ENCODE measurements at places on chromosomes 16 and 17.

GRCh38 chr16:64074706-64075105 is 1047.2 kb downstream of the CDH11 start:
- DNase-seq = no peak

GRCh38 chr17:42337442-42337841 is 49.1 kb downstream of the STAT5A start:
- DNase-seq = no peak

DNA sequence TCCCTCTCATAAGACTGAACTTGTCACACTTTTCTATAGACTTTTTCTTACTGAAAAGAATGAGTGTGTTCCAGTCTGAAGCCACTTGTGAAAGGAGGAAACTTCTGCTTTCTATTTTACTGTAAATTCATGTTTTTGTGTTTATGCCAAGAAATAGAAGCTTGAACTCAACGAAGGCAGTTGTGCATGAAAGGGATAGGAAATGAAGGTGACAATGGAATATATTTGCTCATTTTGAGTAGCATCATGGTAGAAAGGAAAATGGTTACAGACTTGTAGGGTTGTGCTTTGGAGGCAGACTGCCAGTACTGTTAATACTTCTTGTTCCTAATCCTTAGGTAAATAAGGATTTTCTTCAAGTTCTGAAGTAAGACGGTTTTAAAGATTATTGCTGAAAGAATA is 8.1 kb downstream of the CLTC start:
- DNase-seq = no peak

GRCh38 chr16:30982548-30983288 is 2.3 kb upstream of the HSD3B7 start:
- no peak for DNase-seq

- DNase-seq = no peak
These were observed 16.4 kb downstream of the SLC5A10 start for GRCh38 chr17:18968345-18968744.

DNA sequence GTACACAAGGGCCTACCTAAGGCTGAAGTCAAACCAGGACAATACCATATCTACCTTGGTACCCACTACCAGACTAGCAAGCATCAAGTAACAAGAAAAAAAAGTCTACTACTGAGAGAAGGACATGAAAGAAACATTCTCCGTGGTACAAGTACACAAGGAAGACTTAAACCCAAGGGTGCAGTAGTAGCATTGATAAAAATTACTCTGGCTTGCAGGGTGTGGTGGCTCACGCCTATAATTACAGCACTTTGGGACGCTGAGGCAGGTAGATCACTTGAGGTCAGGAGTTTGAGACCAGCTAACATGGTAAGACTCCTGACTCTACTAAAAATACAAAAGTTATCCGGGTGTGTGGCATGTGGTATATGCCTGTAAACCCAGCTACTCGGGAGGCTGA is 386.5 kb upstream of the PMFBP1 start:
- no peak for DNase-seq

DNA sequence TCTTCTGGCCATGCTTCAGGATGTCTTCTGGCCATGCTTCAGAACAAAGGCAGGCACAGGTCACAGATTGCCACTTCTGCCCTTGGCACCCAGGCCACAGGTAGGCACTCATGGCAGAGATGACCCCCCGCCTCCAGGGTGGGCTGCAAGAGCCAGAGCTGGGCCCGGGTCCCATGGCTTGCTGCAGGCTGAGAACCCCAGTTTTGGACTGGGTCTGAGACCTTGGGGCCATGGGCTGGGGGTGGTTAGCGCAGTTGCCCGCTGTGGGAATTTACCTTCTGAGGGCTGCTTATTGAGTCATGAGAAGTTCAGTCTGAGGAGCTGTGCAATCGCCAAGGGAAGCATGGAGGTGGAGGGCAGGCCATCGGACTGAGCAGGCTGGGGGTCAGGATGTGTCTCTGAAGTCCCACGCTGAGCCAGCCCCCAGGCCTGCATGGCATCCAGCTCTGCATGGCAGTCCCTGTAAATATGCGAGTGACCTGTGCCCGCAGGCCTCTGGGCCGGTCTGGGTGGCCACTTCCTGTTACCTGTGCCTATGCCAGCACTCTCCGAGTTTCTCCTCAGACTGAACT is 1.7 kb downstream of the ANKRD13B start:
- DNase-seq = no peak

DNA sequence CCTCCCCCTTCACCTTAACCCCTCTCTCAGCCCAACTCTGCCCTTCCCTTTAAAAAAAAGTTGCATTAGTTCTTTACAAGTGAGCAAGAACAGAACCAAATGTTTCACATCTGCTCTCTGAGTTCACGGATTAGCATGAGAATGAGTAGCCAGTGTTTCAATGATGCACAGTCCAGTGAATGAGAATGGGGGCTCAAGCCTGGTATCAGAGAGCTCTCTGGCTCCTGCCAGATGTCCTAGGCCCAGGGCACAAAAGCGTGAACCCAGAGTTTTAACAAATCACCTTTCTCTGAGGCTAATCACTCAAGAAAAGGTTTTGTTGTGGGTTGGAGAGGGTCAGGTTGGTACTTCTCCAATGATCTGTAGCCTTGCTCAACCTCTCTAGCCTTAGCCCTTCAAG is 41.5 kb upstream of the HS3ST3A1 start:
- no peak for DNase-seq

- no peak for DNase-seq
These were observed 7.8 kb downstream of the CRHR1 start for GRCh38 chr17:45791935-45792334.

DNA sequence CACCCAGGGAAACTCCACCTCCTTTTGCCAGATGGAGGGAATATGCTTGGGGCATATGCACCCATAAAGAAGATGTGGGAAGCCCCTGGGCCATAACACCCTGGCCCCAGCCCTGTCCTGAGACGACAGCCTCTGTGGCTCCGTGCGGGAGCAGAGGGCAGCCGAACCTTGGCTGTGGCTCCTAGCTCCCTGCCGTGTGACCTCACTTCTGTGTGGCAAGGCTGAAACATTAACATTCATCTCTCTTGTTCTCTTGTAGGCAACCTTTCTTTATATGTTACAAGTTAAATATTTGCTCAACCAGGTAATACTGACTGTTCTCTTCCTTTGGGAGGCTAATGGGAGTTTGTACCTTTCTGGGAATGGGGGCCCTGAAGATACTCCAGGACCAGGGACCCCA is 17.5 kb downstream of the SLC47A1 start:
- no peak for DNase-seq

GRCh38 chr17:73678999-73679398 is 34.8 kb upstream of the SDK2 start:
- DNase-seq = no peak

All from testis (tissue), 5 donors.